Epithelial cell of umbilical artery (primary cell): ENCODE measurements at places on chromosomes 3 and 15. TPM values are rescaled to one million over a fixed set of nuclear protein-coding genes. Genes with fewer than 3 reads are reported as not detected.

TLR9 gene
- total RNA-seq = not detected in 2 replicates

PAK6 gene
- not detected in 2 replicates for total RNA-seq

CDHR4 gene
- not detected in 2 replicates for total RNA-seq

TMEM158 gene
- total RNA-seq = 2.6 and 15.8 TPM in 2 replicates

SOX14 gene
- total RNA-seq = not detected in 2 replicates

PLSCR2 gene
- not detected in 2 replicates for total RNA-seq

PLA2G4E gene
- total RNA-seq = not detected in 2 replicates

ZNF80 gene
- not detected in 2 replicates for total RNA-seq

SLC30A4 gene
- total RNA-seq = 3.2 and 5.3 TPM in 2 replicates

TMC3 gene
- not detected in 2 replicates for total RNA-seq

HCLS1 gene
- total RNA-seq = 55.2 and 55.3 TPM in 2 replicates

KLHL6 gene
- 18.2 and 24.8 TPM in 2 replicates for total RNA-seq

TP63 gene
- not detected in 2 replicates for total RNA-seq

GP5 gene
- total RNA-seq = not detected in 2 replicates

FAM81A gene
- under 0.01 TPM in 1 of 2 replicates, not detected in the other for total RNA-seq

KLHL25 gene
- total RNA-seq = 3.5 and 3.9 TPM in 2 replicates

GPD1L gene
- total RNA-seq = 15.3 and 31.8 TPM in 2 replicates

GAP43 gene
- under 0.01 TPM in 1 of 2 replicates, not detected in the other for total RNA-seq
